ENCODE measurements at places on chromosomes 7 and 10. TPM values are rescaled to one million over a fixed set of nuclear protein-coding genes. Genes with fewer than 3 reads are reported as not detected.

Gene NUTM2B
- under 0.01 TPM for total RNA-seq

Gene ZP3
- 0.43 TPM for total RNA-seq

Gene ZCCHC24
- total RNA-seq: 40.7 TPM

Gene SPDYE8
- not detected for total RNA-seq

Gene MKX
- 0.14 TPM for total RNA-seq

Gene SLC26A3
- not detected for total RNA-seq

All from placental pericyte (primary cell).